Retinal pigment epithelial cell (primary cell): ENCODE measurements at places on chromosomes 2 and 18.

- no peak for DNase-seq
Observed at GRCh38 chr18:7452331-7452730, 114.8 kb upstream of the PTPRM start.

GRCh38 chr2:233801357-233802131, 23.4 kb downstream of the MROH2A start:
- DNase-seq, result no peak

- no peak for DNase-seq
Observed at GRCh38 chr18:10101729-10102128, 187.9 kb downstream of the VAPA start.

GRCh38 chr18:77876319-77876865, 626.7 kb downstream of the GALR1 start:
- DNase-seq, result no peak

- no peak for DNase-seq
Observed at GRCh38 chr2:169696381-169696780, 2.1 kb downstream of the PHOSPHO2 start.
